ENCODE measurements at places on chromosomes 16 and 17.

DNA sequence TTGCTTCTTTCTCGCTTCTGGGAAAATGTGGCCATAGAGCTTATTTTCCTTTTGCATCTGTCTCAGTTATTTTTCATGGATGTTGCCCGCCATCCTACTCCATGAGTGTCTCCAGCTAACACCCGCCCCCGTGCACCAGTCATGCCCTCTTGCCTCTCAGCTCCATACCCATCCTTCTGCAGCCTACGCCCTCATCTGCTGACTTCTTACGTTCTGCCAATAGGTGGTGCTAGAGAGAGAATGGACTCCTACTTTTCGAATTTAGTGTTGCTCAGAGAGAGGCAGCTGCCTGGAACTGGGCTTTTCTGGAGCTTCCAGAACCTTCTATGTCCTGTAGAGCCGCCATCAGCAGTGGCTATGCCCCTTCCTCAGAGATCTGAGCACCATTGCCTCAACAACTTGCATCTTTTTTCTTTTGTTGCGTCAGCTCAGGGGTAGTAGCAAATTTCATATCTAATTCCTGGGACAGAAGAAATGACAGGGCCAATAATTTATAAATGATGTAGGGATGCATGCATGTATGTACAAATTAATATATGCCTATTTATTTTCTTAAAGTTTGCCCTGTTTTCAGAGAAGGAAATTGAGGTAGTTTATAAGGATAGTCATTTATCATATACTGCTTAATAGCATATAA, 119.7 kb upstream of the MYOCD start:
- DNase-seq = no peak

- DNase-seq = peak; percentile 35
These were observed 2.9 kb downstream of the SMPD3 start for GRCh38 chr16:68445458-68445857.

GRCh38 chr17:36864827-36865430, 72.3 kb upstream of the LHX1 start:
- no peak for DNase-seq

GRCh38 chr17:67585077-67585602, 132.6 kb upstream of the NOL11 start:
- no peak for DNase-seq

- peak; percentile 24 for DNase-seq
These were observed 36.8 kb downstream of the CHD9 start for GRCh38 chr16:53091466-53092211.

GRCh38 chr16:67312719-67313118, 13.8 kb downstream of the KCTD19 start:
- DNase-seq = no peak

- no peak for DNase-seq
These were observed 11.3 kb upstream of the CD300A start for GRCh38 chr17:74455025-74455545.

- DNase-seq = no peak
These were observed 137.9 kb downstream of the CDH11 start for GRCh38 chr16:64983963-64984362.

DNA sequence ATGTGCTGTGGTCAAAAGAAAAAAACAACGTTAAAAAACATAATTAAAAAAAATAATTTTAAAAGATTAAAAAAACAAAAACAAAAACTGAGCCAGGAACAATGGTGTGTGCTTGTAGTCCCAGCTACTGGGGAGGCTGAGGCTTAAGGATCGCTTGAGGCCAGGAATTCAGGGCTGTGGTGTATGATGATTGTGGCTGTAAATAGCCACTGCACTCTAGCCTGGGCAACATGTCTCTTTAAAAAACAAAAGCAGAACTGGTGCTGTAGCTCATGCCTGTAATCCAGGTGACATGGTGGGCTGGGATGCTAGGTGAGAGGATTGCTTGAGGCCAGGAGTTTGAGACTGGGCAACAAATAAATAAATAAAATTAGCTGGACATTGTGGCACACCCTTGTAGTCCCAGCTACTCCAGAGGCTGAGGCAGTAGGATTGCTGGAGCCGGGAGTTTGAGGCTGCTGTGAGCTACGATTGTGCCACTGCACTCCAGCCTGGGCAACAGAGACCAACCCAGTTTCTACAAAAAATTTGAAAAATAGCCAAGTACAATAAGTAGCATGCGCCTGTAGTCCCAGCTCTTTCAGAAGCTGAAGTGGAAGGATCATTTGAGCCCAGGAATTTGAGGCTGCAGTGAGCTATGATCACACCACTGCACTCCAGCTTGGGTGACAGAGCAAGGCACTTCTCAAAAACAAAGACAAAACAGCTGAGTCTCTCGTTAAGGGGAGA, 43.6 kb downstream of the NFATC3 start:
- DNase-seq = no peak

DNA sequence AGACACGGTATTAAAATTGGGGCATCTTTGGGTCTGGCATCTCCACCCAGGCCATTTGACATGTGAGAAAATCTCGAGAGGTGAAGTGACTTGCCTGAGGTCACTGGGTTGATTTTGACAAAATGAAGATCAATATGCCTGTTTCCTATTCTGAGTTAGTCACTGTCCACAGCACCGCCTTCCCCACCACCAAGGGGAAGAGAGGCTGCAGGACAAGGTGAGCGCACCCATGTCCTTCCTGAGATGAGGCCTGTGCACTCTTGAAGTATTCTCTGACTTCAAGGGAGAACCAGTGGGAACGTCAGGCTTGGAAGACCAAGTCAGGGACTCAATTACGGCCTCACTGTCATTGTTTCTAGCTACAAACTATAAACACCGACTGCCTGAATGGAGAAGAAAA, 49.9 kb upstream of the WSB1 start:
- no peak for DNase-seq

GRCh38 chr16:68596266-68596665, 48.8 kb upstream of the CDH3 start:
- DNase-seq = no peak

DNA sequence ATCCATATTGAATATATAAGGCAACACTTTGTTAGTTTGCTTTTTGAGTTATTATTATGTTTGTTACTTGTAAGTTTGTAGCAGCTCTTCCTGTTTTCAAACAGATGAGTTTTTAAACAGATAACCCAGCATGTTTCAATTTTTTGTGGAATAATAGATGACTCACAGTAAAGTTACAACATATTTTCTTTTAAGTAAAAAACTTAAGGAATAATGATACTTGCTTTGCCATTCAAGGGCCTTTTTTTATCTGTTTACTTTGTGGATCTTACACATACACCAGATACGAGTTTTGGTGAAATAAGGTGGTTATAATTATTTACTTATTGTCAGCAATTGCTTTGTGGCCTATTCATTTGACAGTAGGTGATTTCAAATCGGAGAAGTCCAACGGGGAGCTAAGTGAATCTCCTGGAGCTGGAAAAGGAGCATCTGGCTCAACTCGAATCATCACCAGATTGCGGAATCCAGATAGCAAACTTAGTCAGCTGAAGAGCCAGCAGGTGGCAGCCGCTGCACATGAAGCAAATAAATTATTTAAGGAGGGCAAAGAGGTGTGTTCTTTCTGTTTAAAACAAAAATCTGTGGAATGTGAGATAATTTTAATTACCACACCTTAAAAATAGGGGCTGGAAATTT, 66.3 kb downstream of the BPTF start:
- DNase-seq = no peak

DNA sequence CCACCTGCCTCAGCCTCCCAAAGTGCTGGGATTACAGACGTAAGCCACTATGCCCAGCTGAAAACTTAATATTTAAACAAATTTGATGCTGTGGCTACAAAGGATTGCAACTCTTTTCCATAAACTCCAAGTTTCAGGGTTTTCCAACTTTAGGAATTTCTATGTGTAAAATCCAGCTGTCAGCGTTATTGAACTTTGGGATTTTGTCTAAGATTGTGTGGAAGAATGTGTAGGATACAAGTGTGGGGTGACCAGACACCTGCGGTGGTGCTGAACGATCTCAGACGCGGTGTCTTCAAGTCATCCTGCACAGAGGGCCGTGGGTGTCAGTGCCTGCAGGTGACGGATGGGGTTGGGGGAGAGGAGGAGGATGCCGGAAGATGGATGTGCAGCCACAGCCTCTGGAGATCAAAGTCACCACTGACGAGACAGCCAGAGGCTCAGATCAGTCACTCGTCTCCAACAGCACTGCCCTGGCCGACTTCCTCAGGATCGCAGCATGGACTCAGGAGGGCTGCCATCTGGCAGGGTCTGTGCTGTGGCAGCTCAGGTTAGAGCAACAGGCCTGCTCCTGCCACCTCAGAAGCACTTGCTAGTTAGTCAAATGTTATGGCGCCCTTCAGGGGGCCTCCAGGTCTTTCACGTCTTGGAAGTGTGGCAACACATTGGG, 13.0 kb downstream of the ACSF3 start:
- no peak for DNase-seq

- peak; percentile 91 for DNase-seq
These were observed 46.3 kb downstream of the ZNF652 start for GRCh38 chr17:49315551-49316257.

GRCh38 chr17:41553176-41553575, 18.7 kb downstream of the KRT9 start:
- DNase-seq = no peak

GRCh38 chr16:84753412-84754326, 53.9 kb downstream of the USP10 start:
- DNase-seq = no peak

- DNase-seq = no peak
These were observed 148.1 kb downstream of the KCNJ2 start for GRCh38 chr17:70317421-70317820.

- no peak for DNase-seq
These were observed 30.6 kb downstream of the LITAFD start for GRCh38 chr16:8912793-8913192.

- no peak for DNase-seq
These were observed 24.6 kb downstream of the NECAB2 start for GRCh38 chr16:83992624-83993023.

DNA sequence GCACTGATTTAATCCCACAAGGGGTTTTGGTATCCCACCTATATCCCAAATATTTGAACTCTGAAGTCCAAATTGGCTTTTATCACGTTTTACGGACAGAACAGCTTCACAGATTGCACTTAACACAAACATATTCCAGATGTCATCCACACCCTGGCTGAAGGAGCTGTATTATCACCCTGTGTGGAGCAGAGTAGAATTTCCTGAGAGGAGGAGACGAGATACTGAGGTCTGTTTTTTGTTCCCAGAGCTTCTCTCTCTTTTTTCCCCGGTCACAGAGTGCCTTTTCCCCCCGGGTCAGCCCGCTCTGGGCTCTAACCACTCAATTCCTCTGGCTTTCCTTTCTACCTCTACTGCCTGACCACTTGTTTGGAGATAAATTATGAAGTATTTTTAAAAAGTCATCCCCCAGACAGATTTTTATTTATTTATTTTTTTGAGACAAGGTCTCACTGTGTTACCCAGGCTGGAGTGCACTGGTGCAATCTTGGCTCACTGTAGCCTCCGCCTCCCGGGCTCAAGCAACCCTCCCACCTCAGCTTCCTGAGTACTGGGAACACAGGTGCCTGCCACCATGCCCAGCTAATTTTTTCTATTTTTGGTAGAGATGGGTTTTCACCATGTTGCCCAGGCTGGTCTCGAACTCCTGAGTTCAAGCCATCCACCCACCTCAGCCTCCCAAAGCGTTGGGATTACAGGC, 30.7 kb downstream of the DNAH2 start:
- no peak for DNase-seq

DNA sequence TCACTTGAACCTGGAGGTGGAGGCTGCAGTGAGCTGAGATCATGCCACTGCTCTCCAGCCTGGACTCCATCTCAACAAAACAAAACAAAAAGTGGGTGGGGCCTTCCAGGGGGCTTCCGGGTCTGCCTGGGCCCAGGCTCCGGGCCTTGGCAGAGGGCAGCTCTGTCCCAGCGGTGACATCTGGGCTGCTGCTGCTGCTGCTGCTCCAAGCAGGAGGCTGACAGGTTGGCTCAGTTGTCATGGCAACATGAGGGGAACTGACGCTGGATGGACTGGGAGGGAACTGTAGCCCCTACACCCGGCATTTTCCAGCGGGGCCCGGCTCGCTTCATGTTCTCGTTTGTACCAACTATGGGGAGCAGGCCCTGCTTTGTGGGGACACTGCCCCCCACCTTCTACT, 4.0 kb downstream of the BAIAP3 start:
- DNase-seq = no peak

- no peak for DNase-seq
These were observed 16.3 kb downstream of the AXIN1 start for GRCh38 chr16:336269-336668.

GRCh38 chr17:32590974-32591373, 104.2 kb downstream of the CDK5R1 start:
- DNase-seq = no peak

GRCh38 chr17:3919123-3919624, 2.9 kb upstream of the P2RX1 start:
- DNase-seq = no peak

DNA sequence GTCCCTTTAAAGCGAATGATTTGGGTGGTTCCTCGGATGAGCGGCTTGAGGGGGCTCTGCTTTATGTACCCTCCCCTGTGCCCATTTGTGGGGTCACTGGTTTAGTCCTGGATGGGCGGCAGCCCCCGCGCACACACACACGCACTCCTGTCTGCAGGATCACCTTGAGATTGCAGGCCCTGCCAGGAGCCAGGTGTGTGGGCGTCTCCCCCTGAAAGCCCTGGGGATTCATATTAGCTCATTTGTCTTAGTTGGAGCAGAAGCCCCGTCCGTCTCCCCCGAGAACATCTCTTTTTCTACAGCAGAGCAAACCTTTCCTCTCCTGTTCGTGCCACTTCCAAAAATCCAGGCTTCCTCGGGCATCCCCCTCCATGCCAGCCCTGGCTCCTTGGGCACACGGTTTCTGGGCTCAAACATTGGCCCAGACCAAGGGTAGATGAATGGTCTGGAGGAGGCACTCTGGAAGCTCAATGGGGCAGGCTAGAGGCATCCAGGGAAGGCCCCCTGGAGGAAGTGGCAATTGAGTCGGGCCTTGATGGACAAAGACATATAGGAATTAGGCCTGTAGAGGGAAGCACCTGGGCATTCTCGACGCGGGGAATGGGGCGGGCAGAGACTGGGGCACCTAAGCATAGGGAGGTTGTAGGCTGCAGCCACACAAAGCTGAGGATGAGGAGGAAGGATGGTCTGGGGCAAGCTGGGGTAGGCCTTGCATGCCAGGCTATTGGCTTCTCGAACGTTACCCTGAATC, 218.5 kb upstream of the GSE1 start:
- DNase-seq = no peak

GRCh38 chr16:2147378-2147777, 1.0 kb upstream of the RAB26 start:
- DNase-seq = no peak

DNA sequence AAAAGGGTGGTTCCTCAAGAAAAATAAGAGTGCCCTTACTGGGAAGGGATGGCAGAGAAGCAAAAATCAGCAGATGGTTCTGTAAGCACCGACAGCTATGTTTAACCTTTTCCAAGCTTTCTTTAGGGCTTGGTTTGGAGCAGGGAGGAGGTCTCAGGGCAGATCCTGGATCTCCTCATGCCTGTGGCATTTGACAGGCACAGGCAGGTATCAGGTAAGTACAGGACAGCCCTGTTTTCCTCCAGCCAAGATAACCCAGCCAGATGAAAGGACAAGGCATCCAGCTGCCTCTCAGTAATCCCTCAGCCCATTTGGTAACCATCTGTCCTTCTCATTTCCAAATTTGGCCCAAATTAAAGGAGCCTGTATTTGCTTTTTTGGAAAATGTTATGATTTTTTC, 141.5 kb downstream of the TOX3 start:
- no peak for DNase-seq

Measured in CD4-positive, alpha-beta T cell treated with Interleukin-4 for 4 hours (primary cell).